Hematopoietic multipotent progenitor cell treated with erythropoietin and hydrocortisone succinate and interleukin-3 and kit ligand, for 6 days (in vitro differentiated cells): ENCODE measurements at places on chromosomes 3 and 15.

DNA sequence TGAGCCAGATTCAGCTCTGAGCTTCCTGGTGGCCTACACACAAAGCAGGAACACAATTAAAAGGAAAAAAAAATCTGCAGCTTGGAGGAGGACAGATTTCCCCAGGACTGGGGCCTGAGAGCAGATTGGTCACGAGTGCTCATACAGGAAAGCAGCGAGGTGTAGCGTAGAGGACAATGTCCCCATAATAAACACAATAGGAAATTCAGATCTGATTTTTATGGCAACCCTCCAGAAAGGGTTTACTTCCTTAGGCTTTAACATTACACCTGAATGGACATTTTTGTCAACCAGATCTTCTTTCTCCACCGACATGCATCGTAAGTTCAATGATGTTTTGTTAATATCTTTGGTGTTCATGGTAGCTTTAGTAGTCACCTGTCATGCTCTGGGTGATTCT is 23.3 kb downstream of the SLC6A20 start:
- DNase-seq = no peak

- peak; percentile 66 for DNase-seq
Measured at GRCh38 chr3:12336099-12336498, 47.2 kb downstream of the PPARG start.

DNA sequence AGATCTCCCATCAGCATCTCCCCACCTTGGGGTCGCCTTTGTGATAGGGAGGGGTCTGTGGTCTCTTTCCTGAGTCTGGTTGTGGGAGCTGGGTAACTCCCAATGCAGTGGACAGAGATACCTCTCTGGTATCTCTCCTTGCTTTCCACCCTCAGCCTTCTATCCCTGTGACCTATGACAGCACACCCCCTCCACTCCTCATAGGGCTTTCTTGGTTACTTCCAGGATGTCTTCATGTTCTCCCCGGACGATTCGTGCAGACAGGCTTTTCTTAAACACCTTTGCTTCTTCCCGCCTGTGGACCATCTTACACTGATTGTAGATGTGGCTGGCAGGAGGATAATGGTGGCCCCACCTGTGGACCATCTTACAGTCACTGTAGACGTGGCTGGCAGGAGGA is 14.2 kb upstream of the NRROS start:
- DNase-seq = no peak

DNA sequence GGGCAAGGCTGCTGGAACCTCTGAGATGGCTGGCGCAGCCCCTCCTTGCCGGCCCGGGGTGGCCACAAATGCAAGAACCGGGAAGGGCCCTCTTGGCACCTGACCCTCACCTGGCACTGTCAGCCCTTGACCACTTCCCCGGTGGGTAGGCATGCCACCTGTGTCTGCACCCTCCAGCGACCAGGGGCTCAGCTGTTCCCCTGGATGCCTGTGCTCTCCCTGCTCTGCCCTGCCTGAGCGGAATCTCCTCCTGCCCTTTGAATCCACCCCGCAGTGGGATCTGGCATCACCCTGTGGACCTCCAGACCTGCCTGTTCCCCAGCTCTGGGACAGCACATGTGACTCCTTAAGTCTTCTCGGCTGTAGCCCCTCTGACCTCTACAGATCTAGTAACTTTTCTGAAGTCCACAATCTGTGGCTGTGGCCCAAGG is 26.1 kb upstream of the FGD5 start:
- DNase-seq = no peak

- no peak for DNase-seq
Measured at GRCh38 chr15:29727871-29728270, 94.4 kb downstream of the TJP1 start.

DNA sequence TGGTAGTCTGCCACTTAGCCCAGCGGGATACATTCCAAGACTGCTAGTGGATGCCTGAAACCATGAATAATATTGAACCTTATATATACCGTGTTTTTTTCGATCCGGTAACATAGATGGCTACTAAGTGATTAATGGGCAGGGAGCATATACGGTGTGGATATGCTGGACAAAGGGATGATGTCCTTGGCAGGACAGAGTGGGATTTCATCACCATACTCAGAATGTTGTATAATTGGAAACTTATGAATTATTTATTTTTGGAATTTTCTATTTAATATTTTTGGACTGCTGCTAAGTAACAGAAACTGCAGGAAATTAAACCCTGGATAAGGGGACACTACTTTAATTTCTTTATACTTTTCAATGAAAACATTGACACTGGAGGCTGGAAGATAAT is 53.2 kb downstream of the ASTE1 start:
- no peak for DNase-seq

GRCh38 chr3:121883507-121883906 is 10.7 kb upstream of the SLC15A2 start:
- DNase-seq = peak; percentile 51

DNA sequence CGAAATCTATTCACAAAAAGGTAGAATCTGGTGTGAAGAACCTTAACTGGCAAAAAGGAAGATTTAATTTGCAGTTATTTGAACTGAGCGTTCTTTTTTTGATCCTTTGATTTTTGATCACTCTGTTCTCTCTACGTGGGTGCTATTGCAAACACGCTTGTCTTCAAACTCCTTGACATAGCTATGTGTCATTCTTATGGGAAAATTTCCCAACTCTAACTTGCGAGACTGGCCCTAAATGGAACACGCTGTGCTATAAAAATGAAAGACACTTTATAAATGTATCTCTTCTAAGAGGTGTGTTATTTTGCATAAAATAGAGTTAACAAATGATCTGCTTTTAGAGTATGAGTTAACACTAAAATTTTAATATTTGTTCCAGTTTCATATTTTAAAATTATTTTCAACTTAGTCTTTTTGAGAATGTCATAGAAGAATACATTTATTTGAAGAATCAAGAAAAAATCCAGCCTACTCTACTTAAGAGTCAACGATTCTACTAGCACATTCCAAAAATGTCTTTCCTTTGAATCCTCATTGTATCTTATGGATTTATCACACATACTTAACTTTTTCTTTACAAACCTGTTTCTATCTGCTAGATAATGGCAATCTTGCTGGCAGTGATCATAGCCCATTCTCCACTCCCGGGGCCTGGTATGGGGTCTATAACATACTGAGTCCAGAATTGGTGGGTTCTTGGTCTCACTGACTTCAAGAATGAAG is 610.0 kb upstream of the TBL1XR1 start:
- no peak for DNase-seq

GRCh38 chr3:160134454-160134853 is 90.8 kb upstream of the C3orf80 start:
- no peak for DNase-seq

DNA sequence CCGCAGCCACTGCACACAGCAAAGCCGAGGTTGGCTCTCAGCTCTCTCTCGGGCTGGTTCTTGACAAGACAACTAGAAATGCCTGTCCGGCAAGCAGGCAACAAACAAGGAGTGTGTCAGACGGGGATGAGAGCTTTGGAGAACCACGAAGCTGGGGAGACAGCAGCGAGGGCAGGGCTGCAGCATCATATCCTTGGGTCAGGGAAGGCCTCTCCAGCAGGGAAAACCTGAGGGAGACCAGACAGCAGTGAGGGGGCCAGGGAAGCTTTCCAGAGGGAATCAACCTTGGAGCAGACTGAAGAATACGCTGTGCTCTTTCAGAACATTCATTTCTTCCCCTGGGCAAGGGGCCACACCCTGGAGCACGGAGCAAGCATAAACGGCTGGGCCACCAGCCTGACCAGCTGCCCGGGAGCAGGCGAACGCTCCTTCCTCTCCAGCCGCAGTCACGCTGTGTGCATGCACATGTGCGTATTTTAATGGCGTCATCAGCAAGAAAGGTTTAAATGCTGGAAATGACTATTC is 58.7 kb downstream of the CHSY1 start:
- DNase-seq = no peak

GRCh38 chr3:72338942-72339669 is 509.1 kb downstream of the SHQ1 start:
- peak; percentile 67 for DNase-seq

DNA sequence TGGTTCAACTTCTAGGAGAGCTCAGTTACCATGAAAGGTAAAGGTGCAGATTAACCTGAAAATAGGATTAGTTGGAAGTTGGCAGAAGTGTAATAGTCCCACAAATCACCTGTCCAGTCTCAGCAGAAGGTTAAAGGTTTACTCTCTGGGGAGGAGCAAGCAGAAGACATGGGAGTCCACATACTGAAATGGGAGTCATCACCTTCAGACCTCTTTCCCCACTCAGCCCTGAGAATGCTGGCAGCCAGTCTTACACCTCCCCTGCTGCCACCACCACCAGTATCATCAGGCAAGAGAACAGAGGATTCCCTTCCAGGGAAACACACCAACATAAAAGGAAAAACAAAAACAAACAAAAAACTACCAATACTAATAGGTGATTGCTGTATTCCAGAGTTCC is 13.8 kb upstream of the PLA2G4D start:
- no peak for DNase-seq

GRCh38 chr15:62777671-62778070 is 264.9 kb upstream of the TPM1 start:
- no peak for DNase-seq

- no peak for DNase-seq
Measured at GRCh38 chr3:126664591-126665214, 9.8 kb upstream of the TXNRD3 start.

- no peak for DNase-seq
Measured at GRCh38 chr15:67832897-67833709, 6.7 kb downstream of the RNU6-1 start.

GRCh38 chr3:38960953-38961622 is 90.7 kb downstream of the SCN11A start:
- peak; percentile 76 for DNase-seq

DNA sequence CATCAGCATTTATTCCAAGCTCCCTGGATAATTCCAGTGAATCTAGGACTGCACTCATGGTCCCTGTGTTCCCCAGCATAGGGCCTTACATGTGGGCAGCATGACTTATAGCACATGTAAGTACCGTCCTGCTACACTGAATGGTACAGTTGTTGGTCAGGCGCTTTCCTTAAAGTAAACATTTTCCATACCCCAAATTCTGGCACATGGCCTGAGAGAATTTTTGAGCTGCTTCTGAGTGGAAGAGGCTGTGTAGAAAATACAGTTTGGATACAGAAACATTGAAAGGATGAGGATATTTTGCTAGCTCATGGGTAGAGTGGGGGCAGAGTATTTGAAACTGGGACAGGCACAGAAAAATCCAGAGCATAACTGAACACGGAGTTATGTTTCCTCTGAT is 27.6 kb downstream of the CORO2B start:
- DNase-seq = no peak

- no peak for DNase-seq
Measured at GRCh38 chr3:8575364-8576104, 69.1 kb downstream of the SSUH2 start.

DNA sequence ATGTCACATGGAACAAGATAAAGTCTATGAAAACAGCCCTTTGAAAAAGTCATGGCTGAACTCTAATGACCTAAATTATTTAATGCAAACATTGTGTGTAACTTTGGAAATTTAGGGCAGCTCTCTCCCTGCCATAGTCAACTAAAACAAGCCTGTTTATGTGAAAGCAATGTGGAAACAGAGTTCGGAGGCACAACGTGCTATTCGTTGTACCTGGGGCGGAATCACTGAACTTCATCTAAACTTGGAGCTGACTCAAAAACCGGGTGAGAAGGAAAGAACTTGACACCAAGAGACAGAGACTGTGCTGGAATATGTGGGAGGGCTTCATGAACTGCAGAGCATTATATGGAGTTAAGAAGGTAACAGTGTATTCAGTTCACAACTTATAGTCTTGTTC is 764.9 kb upstream of the GOLIM4 start:
- DNase-seq = no peak

DNA sequence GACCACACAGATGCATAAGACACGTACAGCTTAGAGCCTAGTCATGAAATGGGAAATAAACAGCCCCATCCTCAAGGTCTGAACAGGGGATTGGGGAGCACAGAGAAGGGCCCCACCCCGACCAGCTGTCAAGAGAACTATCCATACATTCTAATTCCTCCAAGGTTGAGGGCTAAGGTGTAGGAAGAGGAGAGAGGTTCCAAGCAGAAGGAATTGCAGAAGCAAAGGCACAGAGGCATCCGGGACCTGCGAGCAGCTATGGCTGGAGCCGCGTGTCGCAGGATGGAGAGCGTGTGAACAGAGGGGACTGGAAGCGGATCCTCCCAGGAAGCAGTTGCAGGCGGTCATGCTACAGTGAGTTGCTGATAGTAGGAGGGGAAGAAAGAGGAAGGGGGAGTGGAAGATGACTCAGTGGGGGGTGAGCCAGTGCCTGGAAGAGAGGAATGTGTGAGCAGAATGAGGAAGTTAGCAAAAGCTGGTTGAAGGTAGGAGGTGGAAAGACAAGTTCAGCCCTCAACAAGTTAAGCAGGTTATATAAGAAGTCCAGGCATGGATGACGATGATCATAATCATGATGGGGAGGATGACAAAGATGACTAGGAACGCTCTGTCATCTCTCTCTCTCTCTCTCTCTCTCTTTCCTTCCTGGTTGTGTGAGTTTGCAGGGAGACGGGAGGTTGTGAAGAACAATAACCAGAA is 89.7 kb downstream of the LIPC start:
- peak; percentile 73 for DNase-seq

GRCh38 chr15:42228036-42228435 is 19.9 kb upstream of the VPS39 start:
- DNase-seq = no peak

- DNase-seq = peak; percentile 16
Measured at GRCh38 chr15:88982304-88982945, 69.2 kb upstream of the MFGE8 start.

DNA sequence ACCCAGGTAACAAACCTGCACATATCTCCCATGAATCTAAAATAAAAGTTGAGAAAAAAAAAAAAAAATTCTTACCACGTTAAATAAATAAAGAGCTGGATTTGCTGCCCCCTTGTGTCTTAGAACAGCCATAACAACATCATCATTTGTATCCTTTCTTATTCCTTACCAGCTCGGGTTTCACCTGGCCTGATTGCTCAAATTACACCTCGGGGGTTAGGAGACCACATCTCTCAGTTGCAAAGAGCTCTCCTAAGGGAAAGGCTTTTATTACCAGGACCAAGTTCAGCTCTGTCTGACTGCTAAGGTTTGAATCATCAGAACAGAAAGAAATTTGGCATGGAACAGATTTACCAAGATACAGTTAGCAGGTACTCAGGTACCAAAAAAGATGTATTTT is 25.8 kb upstream of the RPL39L start:
- peak; percentile 80 for DNase-seq

GRCh38 chr3:107411779-107412178 is 34.5 kb downstream of the CCDC54 start:
- DNase-seq = no peak

GRCh38 chr15:77187751-77188464 is 117.0 kb upstream of the TSPAN3 start:
- peak; percentile 55 for DNase-seq

DNA sequence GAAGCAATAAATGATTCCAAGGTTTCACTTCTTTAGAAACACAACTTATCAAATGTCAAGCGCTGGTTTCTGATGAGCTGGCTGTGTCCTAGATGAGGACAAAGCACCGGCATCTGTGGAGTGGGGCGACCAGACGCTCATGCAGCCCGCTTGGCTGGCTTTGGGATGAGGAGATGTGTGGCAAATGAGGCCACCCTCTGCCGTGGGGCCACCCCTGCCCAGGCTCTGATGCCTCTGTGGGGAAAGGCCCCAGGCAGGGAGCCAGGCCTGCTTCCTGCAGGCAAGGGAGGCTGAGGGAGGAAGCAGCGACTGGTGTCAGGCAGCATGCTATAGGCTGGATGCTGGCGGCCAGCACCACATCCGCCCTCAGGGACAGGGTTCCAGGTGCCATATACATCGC is 102.9 kb downstream of the HERC2 start:
- no peak for DNase-seq
